ENCODE measurements at places on chromosomes 7 and 10.

GRCh38 chr10:43692051-43692825, 43.6 kb upstream of the ZNF32 start:
- DNase-seq = no peak

DNA sequence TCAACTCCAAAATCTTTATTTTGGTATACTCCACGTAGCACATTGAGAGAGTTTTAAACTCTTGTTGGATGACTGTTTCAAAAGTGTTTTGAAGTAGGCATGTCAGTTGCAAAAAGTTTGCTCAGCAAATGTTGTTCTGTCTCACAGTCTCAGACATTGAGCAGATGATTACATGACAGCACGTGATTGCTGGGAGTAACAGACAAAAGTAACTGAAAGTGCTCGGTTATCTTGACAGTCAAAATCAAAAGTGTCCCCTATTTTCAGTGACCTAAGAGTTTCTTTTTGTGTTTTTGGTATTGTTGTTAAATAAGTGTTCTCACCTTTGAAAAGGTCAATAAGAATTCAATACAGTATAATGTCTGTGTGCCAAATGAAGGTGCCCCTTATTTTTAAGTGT, 84.3 kb downstream of the CFTR start:
- DNase-seq = no peak

GRCh38 chr10:70053218-70053840, 683 bp downstream of the MACROH2A2 start:
- DNase-seq = no peak

DNA sequence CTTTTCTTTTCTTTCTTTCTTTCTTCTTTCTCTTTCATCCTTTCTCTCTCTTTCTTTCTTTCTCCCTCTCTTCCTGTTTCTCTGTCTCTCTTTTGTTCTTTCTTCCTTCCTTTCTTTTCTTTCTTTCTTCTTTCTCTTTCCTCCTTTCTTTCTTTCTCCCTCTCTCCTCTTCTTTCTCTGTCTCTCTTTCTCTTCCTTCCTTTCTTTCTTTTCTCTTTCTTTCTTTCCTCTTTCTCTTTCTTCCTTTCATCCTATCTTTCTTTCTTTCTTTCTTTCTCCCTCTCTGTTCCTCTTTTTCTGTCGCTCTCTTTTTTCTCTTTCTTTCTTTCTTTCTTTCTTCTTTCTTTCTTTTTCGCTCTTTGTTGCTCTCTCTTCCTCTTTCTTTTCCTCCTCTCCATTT, 1149.2 kb upstream of the AUTS2 start:
- DNase-seq = no peak

- DNase-seq = no peak
Observed at GRCh38 chr10:98446151-98446660, 529 bp downstream of the HPS1 start.

DNA sequence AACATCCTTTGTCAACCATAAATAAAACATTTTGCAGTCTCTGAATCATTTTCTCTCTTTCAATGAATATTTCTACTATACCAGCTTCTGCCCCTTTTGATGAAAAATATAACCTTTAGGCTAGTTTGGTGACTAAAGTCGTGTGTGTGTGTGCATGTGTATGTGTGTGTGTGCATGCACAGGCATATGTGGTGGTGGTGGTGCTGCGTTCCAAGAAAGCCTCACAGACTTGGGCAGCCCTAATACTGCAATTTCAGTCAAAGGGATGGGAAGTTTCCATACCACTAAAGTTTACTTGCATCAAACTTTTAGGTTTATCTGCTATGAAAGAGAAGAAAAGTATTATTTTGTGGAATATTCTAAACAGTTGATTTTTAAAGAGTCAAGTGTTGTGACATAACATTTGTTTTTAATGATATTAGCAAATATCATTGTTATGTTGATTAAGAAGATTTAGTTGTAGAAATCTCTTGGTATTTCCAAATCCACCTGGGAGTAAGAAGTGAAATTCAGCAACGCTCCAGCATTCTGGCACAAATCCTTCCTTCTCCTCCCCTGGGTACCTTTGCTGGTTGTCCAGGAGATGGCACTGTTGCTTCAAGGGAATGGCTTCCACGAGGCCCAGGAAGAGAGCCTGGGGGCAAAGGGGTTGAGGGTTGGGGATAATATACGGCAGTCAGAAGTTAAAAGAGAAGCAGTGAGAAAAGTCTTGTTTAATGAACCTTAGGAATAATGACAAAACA, 41.5 kb downstream of the ASB4 start:
- DNase-seq = no peak

DNA sequence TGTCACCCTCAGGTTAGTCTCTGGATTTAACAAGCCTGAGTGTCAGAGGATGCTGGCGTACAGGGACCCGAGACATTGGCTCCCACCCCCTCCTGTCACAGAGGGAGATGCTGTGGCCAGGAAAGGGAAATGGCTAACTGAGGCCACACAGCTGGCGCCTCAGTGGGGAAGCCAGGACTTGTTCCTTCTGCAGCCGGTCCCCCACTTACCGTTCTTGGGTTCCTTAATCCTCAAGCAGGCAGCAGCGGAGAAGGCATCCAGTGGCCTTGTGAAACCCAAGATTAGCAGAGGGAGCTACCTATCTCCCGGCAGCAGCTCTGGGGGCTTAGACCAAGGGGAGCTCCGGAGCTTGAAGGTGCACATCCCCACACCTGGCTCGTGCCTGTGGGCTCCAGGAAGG, 65.4 kb downstream of the NEURL1 start:
- no peak for DNase-seq

DNA sequence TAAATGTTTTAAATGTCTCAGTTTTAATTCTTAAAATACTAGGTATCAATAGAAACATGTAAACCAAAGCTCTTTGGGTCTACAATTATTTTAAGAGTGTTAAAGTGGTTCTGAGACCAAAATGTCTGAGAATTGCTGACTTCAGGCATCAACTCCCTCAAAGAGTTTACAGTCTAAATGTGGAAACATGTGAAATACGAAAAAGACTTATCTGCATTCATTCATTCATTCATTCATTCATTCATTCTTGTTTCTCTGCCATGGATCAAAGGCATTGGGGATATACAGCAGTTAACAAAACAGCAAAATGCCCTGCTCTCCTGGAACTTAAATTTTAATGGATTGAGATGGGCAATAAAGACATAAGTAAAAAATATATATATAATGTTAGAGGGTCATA, 69.8 kb downstream of the BLNK start:
- DNase-seq = no peak

GRCh38 chr10:31147210-31147608, 115.5 kb upstream of the ZNF438 start:
- no peak for DNase-seq

All from NCI-H1417 treated with DMSO at 0.1 percent for 48 hours (cell line).